Cardiac muscle cell (in vitro differentiated cells and primary cell): ENCODE measurements at places on chromosomes 16 and 17. TPM values are rescaled to one million over a fixed set of nuclear protein-coding genes. Genes with fewer than 3 reads are reported as not detected.
A peak's percentile ranks its signal among the peaks of the same experiment; 100 is the strongest.

- H3K27me3 ChIP-seq = no peaks in the 10 kb centered on the region
- no peak overlapping the region for H3K27ac ChIP-seq
- H3K4me3 ChIP-seq = peak overlapping the region; percentile 84
- H3K36me3 ChIP-seq = peaks cover 5% of the 10 kb centered on the region
These were observed 767 bp downstream of the INO80E start for GRCh38 chr16:29996766-29997250.

GRCh38 chr16:50121721-50122445 is 31.2 kb upstream of the TENT4B start:
- no peak overlapping the region for H3K4me3 ChIP-seq
- no peaks in the 10 kb centered on the region for H3K27me3 ChIP-seq
- no peaks in the 10 kb centered on the region for H3K36me3 ChIP-seq
- DNase-seq = no peak
- H3K27ac ChIP-seq = no peak overlapping the region

DNA sequence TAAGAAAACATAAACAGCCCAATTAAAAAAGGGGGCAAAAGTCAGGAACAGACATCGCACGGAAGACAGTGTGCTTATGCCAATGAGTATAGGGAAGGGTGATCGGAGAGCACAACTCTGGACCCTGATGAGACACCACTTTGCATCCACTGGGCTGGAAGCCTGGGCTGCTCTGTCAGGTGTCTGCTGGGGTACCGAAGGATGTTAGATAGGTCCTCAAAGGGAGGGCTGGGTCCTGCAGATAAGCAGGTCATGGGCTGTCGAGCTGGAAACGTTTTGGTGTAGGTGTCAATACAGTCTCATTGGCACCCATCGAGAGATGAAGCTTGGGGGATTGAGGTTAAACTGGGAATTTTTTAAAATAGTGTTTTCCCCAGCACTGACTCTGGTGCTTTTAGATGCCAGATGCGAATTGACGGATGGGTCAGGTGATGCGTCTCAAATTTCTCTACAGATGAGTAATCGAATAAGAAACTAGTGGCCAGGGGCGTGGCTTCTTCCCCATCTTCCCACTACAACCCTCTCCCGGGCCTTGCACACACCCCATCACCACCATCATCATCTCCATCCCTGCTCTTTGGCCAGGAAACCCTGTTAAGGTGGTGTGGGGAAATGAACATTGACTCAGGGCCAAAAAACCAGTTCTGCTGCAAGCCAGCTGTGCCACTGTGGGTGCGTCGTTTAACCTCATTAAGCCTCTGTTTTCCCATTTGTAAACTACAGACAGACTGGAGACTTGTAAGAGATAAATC is 47.8 kb upstream of the IRF8 start:
- no peaks in the 10 kb centered on the region for H3K36me3 ChIP-seq
- no peaks in the 10 kb centered on the region for H3K27me3 ChIP-seq
- H3K4me1 ChIP-seq = peaks cover 16% of the 10 kb centered on the region
- H3K4me3 ChIP-seq = no peak overlapping the region

The SOST gene
- 0.85 and 3.2 TPM in 2 replicates for total RNA-seq

GRCh38 chr17:17782523-17783115 is 54.2 kb downstream of the SREBF1 start:
- H3K36me3 ChIP-seq = no peaks in the 10 kb centered on the region
- H3K27me3 ChIP-seq = no peaks in the 10 kb centered on the region
- DNase-seq = peak; percentile 20
- peaks cover 61% of the 10 kb centered on the region for H3K4me1 ChIP-seq

GRCh38 chr17:49549311-49549605 is 26.4 kb upstream of the NXPH3 start:
- no peak for DNase-seq
- H3K4me3 ChIP-seq = no peak overlapping the region
- no peak overlapping the region for H3K27ac ChIP-seq
- no peaks in the 10 kb centered on the region for H3K4me1 ChIP-seq
- H3K27me3 ChIP-seq = no peaks in the 10 kb centered on the region
- no peaks in the 10 kb centered on the region for H3K36me3 ChIP-seq

DNA sequence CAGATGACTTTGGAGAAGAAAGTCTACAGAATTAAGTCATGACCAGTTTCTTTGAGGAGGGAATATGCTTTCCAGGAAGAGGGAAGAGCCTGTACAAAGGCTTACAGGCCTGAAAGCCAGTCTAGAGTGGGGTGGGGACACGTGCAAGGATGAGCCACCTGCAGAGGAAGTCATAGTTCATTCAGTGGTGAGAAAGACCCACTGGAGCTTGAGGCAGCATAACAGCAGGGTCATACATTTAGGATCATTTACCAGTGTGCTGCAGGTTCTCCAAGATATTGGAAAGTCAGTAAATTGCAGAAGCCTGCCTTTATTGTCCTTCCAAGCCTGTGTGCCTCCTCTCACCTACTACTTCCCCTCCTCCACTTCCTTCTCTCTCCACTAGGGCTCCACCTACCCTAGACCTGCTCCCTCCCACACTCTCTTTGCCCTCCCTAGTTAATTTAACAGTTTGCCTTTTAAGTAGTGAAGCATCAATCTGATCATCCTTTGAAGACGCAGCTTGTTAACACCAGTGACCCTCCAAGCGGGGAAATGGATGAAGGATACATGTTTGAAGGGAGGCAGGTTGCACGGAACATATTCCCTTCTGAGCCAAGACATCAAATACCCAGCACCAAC is 40.2 kb downstream of the CDRT15 start:
- H3K4me3 ChIP-seq = no peak overlapping the region
- H3K27ac ChIP-seq = no peak overlapping the region
- no peaks in the 10 kb centered on the region for H3K36me3 ChIP-seq
- H3K4me1 ChIP-seq = peaks cover 37% of the 10 kb centered on the region
- DNase-seq = no peak

The TPSG1 gene
- total RNA-seq = not detected in 2 replicates

The NACA2 gene
- total RNA-seq = not detected in 2 replicates

The YBX2 gene
- 27.8 and 56.2 TPM in 2 replicates for total RNA-seq

DNA sequence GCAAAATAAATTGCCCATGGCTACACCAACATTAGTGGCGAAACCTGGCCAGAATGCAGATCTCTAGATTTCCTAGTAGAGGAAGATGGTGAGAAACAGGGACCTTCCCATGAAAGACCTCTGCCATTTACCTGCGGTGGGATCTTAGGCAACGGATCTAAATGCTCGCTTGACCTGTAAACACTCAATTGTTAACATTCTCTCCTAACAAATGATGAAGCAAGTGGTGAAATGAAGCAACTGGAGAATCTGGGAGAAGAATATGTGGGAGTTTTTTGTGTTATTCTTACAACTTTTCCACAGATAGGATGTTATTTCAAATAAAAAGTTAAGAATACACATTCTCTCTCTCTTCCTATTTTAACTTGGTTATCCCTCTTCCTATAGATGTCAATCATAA is 56.6 kb downstream of the SMG6 start:
- H3K36me3 ChIP-seq = peaks cover 17% of the 10 kb centered on the region
- no peaks in the 10 kb centered on the region for H3K27me3 ChIP-seq
- H3K4me1 ChIP-seq = no peaks in the 10 kb centered on the region
- no peak overlapping the region for H3K4me3 ChIP-seq

- peaks cover 9% of the 10 kb centered on the region for H3K36me3 ChIP-seq
- peaks cover 3% of the 10 kb centered on the region for H3K4me1 ChIP-seq
- no peaks in the 10 kb centered on the region for H3K27me3 ChIP-seq
- DNase-seq = no peak
- H3K27ac ChIP-seq = no peak overlapping the region
- H3K4me3 ChIP-seq = no peak overlapping the region
These were observed 4.6 kb downstream of the HAGH start for GRCh38 chr16:1821861-1822611.

The KRT28 gene
- not detected in 2 replicates for total RNA-seq

DNA sequence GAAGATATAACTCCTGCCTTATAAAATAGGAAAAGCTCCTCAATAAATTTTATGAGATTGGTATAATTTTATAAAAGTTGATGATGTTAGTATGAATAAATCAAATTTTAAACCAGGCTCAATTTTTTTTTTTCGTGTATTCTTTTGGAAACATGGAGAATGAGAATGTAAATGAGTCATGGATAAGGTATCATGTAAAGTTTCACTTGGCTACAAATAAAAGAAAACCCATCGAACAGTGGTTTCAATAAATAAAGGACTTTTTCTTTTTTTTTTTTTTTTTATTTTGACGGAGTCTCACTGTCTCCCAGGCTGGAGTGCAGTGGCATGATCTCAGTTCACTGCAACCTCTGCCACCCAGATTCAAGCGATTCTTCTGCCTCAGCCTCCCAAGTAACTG is 67.3 kb downstream of the PHKB start:
- no peaks in the 10 kb centered on the region for H3K4me1 ChIP-seq
- no peak for DNase-seq
- no peak overlapping the region for H3K4me3 ChIP-seq

GRCh38 chr17:10471858-10472257 is 2.5 kb upstream of the MYH4 start:
- no peaks in the 10 kb centered on the region for H3K36me3 ChIP-seq
- H3K4me1 ChIP-seq = no peaks in the 10 kb centered on the region
- H3K27ac ChIP-seq = no peak overlapping the region

GRCh38 chr16:87826798-87827587 is 42.3 kb downstream of the SLC7A5 start:
- peaks cover 2% of the 10 kb centered on the region for H3K36me3 ChIP-seq
- H3K27me3 ChIP-seq = no peaks in the 10 kb centered on the region
- DNase-seq = no peak
- no peak overlapping the region for H3K27ac ChIP-seq

The NOS2 gene
- total RNA-seq = 0.04 and 0.54 TPM in 2 replicates

DNA sequence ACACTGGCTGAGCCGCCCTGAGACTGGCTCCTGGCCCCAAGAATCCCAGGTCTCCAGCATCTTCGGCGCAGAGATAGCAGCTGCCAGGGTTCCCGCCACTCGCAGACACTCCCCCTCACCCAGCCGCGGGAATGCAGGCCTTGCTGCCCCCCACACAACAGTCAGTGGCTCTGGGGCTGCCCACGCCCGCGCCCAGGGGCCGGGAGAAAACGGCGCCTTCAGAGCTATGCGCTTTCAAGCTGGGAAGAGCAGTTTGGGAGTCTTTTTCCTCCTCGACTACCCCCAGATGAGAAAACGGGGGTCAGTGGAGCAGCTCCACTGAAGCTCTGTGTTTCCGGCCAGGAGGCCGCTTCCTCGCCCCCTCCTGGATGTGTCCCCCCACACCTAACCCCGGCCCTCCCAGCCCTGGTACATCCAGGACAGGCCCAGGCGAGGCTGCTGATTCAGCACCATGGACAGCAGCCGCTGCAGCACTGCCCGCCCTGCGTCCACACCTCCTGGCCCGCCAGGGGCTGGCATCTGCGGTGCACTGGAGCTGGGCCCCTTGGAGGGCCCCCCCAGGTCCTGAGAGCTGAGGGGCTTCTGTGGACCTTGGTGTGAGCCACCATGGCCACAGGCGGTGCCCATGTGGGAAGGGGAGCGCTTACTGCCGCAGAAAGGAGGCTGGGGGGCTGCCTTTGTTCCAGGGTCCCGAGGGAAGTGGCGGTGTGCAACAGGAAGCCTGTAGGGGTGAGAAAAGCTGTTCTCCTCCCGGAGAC is 35.7 kb downstream of the CACNA1H start:
- H3K4me1 ChIP-seq = no peaks in the 10 kb centered on the region
- H3K4me3 ChIP-seq = no peak overlapping the region
- no peak overlapping the region for H3K27ac ChIP-seq
- no peaks in the 10 kb centered on the region for H3K27me3 ChIP-seq
- no peaks in the 10 kb centered on the region for H3K36me3 ChIP-seq

DNA sequence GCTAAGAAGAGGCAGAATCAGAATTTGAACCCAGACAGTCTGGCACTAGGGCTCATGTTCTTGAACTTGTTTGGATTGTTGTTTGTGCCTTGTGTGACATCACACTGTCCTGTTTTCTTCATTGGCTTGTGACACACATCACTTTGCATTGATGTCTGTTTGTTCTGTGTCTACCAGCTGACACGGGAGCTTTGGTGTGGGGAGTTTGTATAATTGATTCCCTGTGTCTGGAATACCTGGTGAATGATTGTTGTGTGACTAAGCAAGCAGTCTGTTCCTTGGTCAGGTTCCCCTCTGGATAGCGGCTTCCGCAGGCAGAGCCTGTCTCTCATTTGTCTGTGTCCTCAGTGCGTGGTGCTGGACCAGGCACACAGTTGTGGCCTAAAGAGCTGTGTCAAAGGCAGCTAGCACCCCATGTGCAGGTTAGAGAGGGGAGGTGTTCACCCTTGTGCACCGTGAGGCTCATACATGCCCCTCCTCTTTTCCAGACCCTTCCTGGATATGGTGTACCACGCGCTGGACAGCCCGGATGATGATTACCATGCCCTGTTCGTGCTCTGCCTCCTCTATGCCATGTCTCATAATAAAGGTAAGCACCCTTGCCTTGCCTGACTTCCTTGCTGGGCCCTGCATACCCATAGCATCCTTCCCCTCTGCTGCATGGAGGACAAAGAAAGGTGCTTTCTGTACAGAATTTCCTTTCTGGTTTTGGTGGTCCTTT is 80.1 kb downstream of the CLEC16A start:
- H3K27ac ChIP-seq = no peak overlapping the region
- H3K4me3 ChIP-seq = no peak overlapping the region
- DNase-seq = no peak
- no peaks in the 10 kb centered on the region for H3K36me3 ChIP-seq
- H3K4me1 ChIP-seq = no peaks in the 10 kb centered on the region

DNA sequence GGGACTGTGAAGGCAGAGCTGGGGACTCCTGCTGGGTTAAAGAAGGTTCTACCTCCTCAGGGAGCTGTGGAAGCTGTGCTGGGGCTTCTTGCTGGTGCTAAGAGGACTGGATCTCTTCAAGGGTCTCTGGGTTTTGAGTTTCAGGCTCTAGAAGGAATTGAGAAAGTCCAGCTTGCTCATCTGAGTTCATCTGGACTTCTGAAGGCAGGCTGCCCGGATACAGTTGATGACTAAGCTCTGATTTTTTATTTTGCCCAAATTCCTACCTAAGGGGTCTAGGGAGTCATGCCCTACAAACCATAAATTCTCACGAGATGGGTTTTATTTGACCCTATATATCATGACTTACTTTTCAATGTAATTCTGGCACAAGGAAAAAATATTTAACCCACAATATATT is 46.8 kb upstream of the TMEM97 start:
- DNase-seq = no peak
- no peaks in the 10 kb centered on the region for H3K27me3 ChIP-seq
- no peaks in the 10 kb centered on the region for H3K4me1 ChIP-seq
- H3K4me3 ChIP-seq = no peak overlapping the region
- H3K27ac ChIP-seq = no peak overlapping the region
- H3K36me3 ChIP-seq = no peaks in the 10 kb centered on the region

- H3K4me3 ChIP-seq = no peak overlapping the region
- peaks cover 32% of the 10 kb centered on the region for H3K4me1 ChIP-seq
- no peaks in the 10 kb centered on the region for H3K36me3 ChIP-seq
- H3K27me3 ChIP-seq = no peaks in the 10 kb centered on the region
- DNase-seq = no peak
These were observed 62.4 kb upstream of the TBX2 start for GRCh38 chr17:61337290-61337689.

DNA sequence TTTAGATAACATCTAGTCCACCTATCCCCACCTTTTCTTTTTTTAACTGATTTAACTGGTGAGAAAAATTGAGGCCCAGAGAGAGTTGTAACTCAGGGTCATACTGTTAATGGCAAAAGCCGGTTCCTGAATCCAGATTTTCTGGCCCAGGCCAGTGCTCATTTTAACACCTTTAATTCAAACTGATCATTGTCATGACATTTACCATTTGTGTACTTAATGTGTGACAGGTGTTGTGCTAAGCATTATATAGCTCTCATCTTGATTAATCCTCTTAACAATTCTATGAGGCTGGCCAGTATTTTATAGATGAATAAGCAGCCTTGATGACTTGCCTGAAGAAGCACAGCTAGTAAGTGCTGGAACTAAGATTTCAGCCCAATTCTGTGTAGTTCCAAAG is 14.4 kb downstream of the RHOT1 start:
- H3K27me3 ChIP-seq = no peaks in the 10 kb centered on the region

The CSH2 gene
- total RNA-seq = not detected in 2 replicates

- no peak overlapping the region for H3K27ac ChIP-seq
- H3K4me1 ChIP-seq = no peaks in the 10 kb centered on the region
- peaks cover 3% of the 10 kb centered on the region for H3K27me3 ChIP-seq
- no peak overlapping the region for H3K4me3 ChIP-seq
- no peak for DNase-seq
These were observed 271.5 kb downstream of the SOX9 start for GRCh38 chr17:72392056-72393010.

The EVPL gene
- 0.09 TPM in 1 of 2 replicates, not detected in the other for total RNA-seq
